ENCODE measurements at places on chromosomes 3 and 15.

- H3K4me1 ChIP-seq, result no peaks in the 10 kb centered on the region
- H3K4me3 ChIP-seq, result no peak overlapping the region
- no peaks in the 10 kb centered on the region for H3K27me3 ChIP-seq
- no peak for DNase-seq
These were observed 317.6 kb upstream of the CTDSPL start for GRCh38 chr3:37544105-37544504.

- no peak overlapping the region for H3K4me3 ChIP-seq
- H3K36me3 ChIP-seq, result no peaks in the 10 kb centered on the region
- peaks cover 10% of the 10 kb centered on the region for H3K27me3 ChIP-seq
- H3K27ac ChIP-seq, result no peak overlapping the region
- peaks cover 5% of the 10 kb centered on the region for H3K4me1 ChIP-seq
- DNase-seq, result no peak
These were observed 39.7 kb downstream of the SLC28A1 start for GRCh38 chr15:84924077-84924731.

DNA sequence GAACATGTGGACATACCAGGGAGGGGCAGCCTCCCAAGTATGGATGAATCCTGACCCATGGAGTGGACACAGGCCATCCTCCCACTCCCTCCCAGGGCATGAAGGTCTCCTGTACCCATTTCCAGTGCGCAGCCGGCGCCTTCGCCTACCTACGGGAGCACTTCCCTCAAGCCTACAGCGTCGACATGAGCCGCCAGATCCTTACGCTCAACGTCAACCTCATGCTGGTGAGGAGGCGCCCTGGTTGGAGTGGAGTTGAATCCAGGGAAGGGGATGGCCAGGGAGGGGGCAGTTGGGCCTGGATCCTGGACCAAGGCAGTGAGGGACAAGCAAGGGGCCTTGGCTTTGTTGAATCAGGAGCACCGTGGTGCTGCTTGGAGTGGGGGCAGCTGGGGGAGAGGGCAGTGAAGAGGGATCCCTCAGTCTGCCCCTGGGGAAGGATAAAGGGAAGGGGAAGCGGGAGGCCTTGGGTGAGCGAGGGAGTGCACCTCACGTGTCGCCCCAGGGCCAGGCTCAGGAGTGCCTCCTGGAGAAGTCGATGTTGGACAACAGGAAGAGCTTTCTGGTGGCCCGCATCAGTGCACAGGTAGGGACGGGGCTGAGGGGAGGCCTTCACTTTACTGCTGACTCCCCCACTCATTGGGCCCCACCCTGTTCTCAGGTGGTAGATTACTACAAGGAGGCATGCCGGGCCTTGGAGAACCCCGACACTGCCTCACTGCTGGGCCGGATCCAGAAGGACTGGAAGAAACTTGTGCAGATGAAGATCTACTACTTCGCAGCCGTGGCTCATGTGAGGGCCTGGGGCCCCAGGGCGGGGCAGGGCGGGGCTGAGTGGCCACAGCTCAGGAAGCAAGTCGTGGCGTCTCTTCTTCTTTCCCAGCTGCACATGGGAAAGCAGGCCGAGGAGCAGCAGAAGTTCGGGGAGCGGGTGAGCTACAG lies 25.3 kb downstream of the PTPN23 start:
- DNase-seq, result no peak
- H3K27ac ChIP-seq, result no peak overlapping the region
- peak overlapping the region; percentile 33 for H3K4me3 ChIP-seq
- peaks cover 7% of the 10 kb centered on the region for H3K4me1 ChIP-seq
- H3K27me3 ChIP-seq, result no peaks in the 10 kb centered on the region
- peaks cover 65% of the 10 kb centered on the region for H3K36me3 ChIP-seq

DNA sequence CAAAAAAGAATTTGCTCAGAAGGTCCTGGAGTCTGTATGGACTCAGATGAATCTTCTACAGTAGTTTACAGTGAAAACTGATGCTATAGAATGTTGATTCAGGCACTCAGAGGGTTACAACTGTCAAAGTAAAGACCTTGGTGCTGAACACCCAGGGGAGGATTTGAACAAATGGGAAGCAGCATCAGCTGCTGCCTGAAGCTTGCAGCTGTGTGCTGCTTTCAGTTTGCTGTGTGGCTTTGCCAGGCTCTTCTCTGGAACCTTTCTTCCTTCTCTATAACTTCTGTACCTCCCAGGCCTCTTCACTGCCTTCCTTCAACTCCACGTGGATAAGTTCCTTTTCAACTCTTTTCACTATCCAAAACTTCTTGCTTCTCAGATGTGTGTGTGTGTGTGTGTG lies 214.2 kb downstream of the GRM7 start:
- no peak overlapping the region for H3K4me3 ChIP-seq
- no peak overlapping the region for H3K27ac ChIP-seq
- no peak for DNase-seq

GRCh38 chr15:71312731-71313460 lies 197.6 kb downstream of the THSD4 start:
- H3K36me3 ChIP-seq, result no peaks in the 10 kb centered on the region
- no peak overlapping the region for H3K4me3 ChIP-seq
- no peak for DNase-seq
- H3K27me3 ChIP-seq, result no peaks in the 10 kb centered on the region
- no peak overlapping the region for H3K27ac ChIP-seq

DNA sequence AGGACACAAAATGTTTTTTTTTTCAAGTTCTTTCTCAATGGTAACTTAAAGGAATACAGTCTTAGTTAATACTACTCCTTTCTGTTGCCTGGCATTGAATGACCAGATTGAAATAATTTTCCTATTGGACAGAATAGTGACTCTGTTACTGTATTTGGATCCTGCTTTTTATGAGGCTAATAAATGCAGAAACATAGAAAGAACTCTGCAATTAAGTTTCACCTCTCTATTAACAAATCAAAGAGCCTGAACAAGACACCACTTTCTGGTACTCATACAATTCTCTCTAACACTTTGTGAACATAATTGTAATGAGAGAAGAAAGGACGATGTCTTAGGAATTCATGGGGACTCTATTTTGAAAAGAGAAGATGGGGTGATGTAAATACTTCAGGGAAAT lies 308.4 kb upstream of the ROBO2 start:
- no peaks in the 10 kb centered on the region for H3K27me3 ChIP-seq
- no peak overlapping the region for H3K4me3 ChIP-seq
- no peak for DNase-seq

DNA sequence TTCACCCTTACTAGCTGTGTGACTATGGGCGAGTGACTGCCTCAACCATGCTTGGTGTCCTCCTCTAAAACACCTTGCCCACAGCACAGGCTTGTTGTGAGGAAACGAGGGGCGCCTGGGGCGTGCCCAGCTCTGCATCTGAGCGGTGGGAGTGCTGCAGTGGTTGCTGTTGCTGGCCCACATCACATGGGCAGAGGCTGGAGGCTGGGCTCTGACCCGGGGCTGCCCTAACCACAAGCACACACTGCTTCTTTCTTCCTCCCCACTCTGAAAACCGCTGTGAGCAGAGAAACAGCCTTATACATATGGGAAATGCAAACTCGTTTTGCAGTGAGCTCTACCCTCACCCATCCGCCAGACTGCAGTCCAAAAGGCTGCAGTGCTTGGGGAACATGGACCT lies 74.8 kb upstream of the RPL32 start:
- H3K36me3 ChIP-seq, result peaks cover 90% of the 10 kb centered on the region
- H3K4me1 ChIP-seq, result no peaks in the 10 kb centered on the region
- H3K4me3 ChIP-seq, result peak overlapping the region; percentile 1
